ENCODE measurements at places on chromosomes 11 and 22.

DNA sequence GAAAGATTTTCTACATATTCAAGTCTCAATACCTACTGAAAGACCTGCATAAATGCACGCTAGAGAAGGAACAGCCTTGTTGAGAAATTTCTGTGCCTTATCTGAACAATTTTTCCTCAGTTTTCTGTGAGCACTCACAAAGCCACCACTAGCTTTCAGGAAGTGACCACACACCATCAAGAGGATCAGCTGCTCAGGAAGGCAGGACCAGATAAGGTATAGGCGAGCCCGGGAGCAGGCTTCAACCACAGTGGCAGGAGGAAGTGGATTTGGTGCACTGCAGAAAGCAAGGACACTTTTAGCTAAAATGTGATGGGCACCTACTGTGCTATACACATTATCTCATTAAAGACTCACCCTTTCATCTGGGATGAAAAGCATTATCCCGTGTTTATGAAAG, 220.8 kb downstream of the RAB38 start:
- DNase-seq: no peak

GRCh38 chr11:74849525-74850391, 99.1 kb downstream of the XRRA1 start:
- DNase-seq: no peak

- no peak for DNase-seq
These were observed 48.6 kb downstream of the CADM1 start for GRCh38 chr11:115455613-115456012.

DNA sequence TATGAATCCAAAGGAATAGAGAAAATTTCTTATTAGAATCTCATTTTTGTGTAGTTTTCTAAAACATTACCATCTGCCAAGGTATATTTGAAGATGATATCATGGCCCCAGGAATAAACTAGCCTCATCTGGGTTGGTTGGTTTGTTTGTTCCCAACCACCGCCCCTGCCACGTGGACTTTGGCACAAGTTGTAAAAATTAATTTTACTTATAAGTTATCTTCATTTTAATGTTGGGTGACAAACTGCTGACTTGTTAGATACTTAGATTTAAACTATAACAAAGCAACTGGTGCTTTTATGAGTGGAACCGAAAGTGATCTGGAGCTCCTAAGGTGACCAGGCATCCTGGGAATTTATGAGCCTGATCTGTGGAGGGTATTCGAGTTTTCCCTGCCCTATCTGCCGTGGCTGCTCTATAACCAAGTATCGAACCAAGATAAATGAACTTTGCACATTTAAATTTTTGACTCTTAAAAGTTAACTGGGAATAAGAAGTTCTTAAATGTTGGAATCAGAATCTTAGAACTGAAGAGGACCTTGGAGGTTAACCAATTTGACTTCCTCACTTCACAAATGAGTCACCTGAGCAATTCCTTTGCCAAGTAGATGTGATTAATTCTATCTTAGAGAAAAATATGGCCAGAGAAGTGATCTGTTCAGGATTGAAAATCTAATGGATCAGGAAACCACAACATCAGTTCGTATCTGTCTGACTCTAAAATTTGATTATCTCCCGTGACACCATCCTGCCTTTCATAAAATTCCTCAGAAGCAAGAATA, 129.1 kb upstream of the ARHGAP42 start:
- DNase-seq: no peak

- DNase-seq: no peak
These were observed 3.1 kb downstream of the ALX4 start for GRCh38 chr11:44306918-44307244.

GRCh38 chr22:21802673-21803072, 64.8 kb downstream of the MAPK1 start:
- DNase-seq: no peak

- DNase-seq: no peak
These were observed 24.6 kb downstream of the FXYD6 start for GRCh38 chr11:117851852-117852251.

DNA sequence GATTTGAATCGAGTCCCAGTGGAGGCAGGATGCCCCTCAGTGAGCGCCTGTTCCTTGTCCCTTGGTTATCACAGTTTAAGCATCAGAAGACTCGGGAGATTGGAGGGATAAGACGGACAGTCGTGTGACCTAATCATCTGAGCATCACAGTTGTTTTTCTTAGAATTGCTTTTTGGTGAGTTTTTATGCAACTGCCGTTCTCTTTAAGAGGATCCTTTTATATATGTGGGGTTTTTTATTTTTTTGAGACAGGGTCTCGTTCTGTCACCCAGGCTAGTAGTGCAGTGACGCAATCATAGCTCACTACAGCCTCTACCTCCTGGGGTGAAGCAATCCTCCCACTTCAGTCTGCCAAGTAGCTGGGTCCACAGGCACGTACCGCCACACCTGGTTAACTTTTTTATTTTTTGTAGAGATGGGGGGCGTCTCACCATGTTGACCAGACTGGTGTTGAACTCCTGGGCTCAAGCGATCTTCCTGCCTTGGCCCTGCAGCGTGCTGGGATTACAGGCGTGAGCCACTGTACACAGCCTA, 16.5 kb downstream of the NUP50 start:
- DNase-seq: no peak

GRCh38 chr11:11081776-11082175, 223.9 kb upstream of the ZBED5 start:
- no peak for DNase-seq

DNA sequence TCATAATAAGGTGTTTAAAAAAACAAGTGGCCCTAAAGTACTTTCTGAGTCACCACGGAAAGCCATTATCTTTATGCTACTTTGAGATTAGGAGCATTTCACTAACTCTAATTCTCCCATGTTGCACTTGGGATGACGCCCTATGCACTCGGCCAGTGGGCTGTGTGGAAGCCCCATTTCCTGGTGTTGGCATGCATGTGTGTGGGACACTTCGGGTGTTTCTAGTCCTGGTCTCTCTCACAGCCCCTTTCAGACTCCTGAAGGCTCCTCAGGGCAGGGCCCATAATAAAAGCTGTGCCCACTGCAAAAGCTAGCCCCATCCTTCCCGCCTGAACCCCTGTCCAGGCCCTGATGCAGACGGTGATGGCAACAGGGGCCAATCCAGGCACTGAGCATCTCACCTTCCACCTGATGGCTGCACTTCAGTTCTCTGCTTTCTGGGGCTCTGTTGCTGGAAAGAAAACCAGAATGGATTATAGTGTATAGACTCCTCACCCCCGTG, 14.9 kb upstream of the FXYD2 start:
- DNase-seq: no peak

GRCh38 chr22:47053013-47053725, 290.7 kb downstream of the TBC1D22A start:
- DNase-seq: no peak

DNA sequence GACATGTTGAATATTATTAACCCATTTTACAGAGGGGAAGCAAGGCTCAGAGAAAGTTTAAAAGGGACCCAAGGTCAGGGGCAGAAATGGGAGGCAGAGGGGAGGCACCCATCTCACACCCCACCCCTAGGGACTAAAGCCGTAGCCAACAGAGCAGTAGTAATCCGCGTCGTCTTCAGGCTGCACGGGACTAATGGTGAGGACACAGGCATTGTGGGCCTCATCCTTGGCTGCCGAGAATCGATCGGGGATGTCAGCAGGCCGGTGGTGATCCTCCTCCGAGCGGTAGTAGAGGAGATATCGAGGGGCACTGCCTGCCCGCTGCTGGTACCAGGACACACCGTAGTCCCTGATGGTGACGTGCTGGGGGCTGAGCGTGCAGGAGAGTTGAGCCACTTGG, 1.5 kb downstream of the VPREB3 start:
- DNase-seq: no peak

DNA sequence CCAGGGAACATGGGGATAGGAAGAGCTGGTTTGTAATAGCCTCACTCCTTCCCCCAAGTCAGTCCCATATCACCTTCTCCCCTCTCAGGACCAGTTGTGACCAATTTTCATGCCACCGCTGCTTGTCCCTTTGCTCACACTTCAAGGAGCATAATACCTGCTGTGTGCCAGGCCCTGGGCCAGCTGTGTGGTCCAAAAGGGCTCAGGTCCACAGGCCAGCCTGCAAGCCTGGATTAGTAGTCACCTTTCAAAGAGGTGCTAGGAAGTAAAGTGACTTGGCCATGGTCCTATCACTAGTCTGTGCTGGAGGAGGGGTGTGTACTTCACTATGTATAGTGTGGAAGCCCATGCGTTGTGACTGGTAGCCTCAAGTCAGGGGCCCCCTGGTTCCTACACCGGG, 38.5 kb upstream of the SUSD2 start:
- DNase-seq: no peak
